ENCODE measurements at places on chromosomes 3 and 15.

- no peak for DNase-seq
Measured at GRCh38 chr3:4736284-4736861, 242.9 kb upstream of the BHLHE40 start.

GRCh38 chr15:34297059-34297458 is 40.5 kb downstream of the SLC12A6 start:
- no peak for DNase-seq

DNA sequence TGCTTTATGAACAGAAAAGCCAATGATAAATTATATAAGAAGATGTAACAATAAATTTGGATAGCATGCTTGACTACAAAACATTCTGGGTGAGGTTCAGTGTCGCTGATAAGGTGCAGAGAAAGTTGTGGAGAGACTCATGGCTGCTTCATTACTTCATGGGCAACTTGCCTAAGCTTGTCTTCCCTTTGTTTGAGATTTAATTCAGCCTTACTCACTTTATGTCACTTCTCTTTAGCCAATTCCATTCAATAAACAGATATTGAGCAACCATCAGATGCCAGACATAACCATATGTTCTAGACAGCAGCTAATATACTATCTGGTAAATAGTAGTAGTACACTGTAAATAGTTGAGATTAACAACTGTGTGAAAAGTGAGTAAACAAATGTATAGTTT is 401.5 kb upstream of the FRG2C start:
- DNase-seq, result no peak

DNA sequence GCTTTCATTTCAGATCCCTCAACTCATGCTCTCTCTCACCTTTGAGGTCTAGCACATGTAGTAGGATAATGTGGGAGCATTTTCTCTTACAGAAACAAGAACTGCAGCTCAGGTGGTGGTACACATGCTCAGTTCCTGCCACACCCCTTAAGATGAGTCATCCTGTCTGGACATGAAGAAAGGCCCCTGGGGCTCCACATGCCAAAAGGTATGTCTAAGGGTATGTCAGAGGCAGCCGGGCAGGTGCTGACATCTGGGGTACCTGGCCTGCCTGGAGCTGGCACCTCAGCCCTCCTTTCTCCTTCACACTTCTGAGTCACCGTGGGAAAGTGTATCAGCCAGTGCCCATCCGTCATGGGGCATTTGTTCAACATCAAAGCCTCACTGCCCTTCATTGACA is 209.9 kb downstream of the OCA2 start:
- DNase-seq, result no peak

Data from kidney epithelial cell (primary cell).